Fibroblast of skin of abdomen (primary cell): ENCODE measurements at places on chromosomes 16 and 17.
A peak's percentile ranks its signal among the peaks of the same experiment; 100 is the strongest.

- peak; percentile 63 for DNase-seq
Measured at GRCh38 chr16:20763461-20764232, at the start of gene ACSM3. ACSM3 (plus strand) TSS chr16:20764014; CDS start chr16:20770035, 6,021 bp downstream.

DNA sequence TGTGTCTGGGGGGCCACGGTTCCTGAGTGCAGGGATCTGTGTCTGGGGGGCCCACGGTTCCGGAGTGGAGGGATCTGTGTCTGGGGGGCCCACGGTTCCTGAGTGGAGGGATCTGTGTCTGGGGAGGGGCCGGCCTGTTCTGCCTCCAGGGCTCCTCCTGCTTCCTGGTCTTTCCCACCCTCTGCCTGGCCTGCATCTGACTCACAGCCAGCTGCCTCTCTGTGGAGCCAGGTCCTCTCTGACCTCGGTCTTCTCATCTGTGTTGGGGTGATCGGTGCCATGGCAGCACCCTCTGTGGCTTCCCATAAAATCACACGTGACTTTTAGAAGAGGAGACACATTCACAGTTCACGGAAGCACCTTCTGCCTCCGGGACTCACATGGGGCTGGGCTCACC, 50.3 kb downstream of the ZFPM1 start:
- DNase-seq, result no peak

DNA sequence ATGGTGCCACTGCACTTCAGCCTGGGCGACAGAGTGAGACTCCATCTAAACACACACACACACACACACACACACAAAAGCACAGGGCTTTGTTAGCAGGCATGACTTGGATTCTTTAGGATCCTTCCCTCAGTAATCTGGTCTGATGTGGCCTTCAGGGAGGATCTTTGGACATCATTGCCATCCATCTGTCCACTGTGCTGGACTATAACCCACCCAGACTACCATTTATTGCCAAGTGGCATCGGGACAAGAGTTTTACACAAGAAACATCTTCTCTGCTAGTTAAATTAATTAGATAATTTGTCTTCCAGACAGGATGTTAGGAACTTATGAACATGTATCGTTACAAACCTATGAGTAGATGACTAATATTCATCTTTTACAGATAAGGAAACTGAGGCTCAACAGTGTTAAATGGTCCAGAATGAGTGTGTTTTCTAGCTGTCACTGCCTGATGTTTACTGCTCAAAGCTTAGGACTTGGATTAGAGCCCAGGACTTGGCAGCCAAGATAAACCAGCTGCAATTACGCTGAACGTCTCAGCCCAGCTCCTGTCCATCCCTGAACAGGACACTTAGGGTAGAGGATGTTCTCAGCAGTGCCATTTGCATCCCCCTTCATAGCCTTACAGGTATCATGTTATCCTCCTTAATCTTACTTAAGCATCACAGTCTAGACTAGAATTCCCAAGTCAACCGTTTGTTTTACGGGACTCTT, 285.8 kb downstream of the WWOX start:
- DNase-seq, result no peak

- DNase-seq, result peak; percentile 84
Measured at GRCh38 chr16:81493755-81494433, 49.3 kb downstream of the CMIP start.

GRCh38 chr16:1026784-1027500, 45.4 kb downstream of the SOX8 start:
- DNase-seq, result no peak

DNA sequence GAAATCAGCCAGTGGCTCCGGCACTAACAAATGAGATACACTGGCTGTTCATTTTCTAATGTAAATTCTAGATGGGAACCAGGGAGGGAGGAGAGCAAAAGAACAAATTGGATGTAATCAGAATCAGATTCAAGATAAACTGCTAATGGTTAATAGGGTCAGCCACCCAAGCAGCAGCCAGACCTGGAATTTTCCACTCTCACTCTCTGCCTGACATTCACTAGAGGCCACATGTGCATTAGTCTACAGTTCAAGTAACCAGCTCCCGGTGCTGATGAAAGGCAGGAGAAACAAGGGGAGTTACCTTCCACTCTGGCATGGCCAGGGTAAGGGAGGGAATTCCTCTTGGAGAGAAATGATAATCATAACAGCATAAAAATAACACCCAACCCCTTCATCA, 597.7 kb downstream of the TOX3 start:
- DNase-seq, result no peak

GRCh38 chr17:32464374-32464773, 20.1 kb downstream of the PSMD11 start:
- DNase-seq, result no peak

GRCh38 chr17:40992666-40993065, 1.3 kb downstream of the KRTAP3-3 start:
- no peak for DNase-seq

DNA sequence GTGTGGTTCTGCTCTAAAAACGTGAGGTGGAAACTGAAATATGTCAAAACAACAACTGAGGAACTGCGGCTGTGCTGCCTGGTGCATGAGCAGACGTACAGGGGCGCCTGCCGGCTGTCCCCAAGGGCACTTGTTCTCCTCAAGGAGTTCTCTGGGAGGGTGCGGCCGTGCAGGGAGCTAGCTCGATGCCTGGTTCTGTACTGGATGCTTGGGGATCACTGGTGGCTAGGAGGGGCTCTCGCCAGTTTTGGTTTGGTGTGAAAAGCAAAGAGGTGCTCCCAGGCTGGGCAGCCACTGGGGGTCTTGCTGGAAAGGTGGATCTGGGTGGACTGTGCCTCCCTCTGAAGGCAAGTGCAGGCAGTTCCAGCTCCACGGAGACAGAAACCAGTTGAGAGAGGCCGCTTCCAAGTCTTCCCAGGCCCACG, 41.9 kb upstream of the ATP2A3 start:
- DNase-seq, result no peak

GRCh38 chr17:79784353-79785016, 6.5 kb downstream of the CBX2 start:
- no peak for DNase-seq

DNA sequence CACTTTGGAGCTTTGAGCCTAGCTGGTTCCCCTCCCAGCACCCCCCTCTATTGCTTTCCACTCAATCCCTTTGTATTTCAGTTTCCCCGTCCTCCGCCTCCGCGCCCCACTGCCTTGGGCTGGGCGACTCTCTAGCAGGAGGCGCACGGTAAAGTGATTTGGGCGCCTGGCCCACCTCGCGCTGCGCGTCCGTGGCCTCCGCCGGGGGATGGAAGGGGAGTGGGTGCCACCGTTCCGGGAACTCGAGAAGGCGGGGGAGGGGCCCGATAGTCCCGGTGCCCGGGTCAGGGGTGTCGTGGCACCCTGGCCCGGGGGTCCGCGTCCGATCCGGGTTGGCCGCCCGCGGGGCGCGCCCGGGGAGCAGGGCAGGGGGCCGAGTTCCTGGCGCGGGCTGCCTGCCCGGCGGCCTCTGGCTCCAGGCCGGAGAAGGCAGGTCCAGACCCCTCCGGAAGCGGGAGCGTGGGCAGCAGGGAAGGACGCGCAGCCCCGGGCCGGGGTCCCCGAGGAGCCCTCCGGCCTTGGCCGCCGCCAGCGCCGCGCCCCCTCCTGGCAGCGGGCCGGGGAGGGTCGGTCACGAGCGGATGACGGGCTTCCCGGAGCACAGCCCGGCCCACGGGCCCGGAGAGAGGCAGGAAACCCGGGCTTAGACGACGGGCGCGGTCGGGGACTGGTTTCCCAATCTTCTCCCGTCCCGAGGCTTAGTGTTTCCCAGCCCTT, 15.8 kb downstream of the MEOX1 start:
- DNase-seq, result peak; percentile 44

- DNase-seq, result no peak
Measured at GRCh38 chr16:1481906-1482835, 6.6 kb downstream of the PTX4 start.

- no peak for DNase-seq
Measured at GRCh38 chr16:73048292-73049080, 558 bp upstream of the ZFHX3 start.

DNA sequence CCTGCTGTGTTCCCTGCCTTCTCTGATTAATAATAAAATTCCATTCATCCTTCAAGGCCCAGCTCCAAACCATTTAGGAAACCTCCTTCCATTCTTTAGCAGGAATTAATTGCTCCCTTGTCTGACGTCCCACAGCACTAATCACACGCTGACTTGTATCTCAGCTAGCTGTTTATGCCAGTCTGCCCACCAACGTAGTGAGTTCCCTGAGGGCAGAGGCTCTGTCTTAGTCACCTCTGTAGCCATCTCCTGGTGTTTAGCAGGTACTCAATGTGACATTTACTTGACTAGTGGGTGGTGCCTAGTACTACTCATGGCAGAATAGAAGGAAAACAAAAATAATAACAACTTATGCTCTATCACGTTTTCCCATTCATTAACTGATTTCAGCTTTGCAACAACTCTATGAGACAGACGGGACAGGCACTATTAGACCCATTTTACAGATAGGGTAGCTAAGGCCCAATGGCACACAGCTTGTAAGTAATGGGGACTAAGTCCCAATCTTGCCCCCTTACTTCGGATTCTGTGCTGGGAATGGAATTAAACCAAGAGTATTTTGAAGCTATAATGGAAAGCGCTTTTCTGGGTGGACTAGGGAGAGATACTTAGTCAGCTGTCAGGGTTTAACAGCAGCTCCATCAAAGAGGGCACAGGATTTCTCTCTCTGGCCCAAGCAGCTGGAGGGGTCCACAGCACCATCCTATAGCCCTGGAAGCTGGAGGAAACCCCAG, 931 bp upstream of the WIPF2 start:
- DNase-seq, result no peak

GRCh38 chr16:29307598-29308507, 98.7 kb downstream of the NPIPB11 start:
- peak; percentile 16 for DNase-seq
